Effector memory CD8-positive, alpha-beta T cell (primary cell): ENCODE measurements at places on chromosomes 1 and 21.

DNA sequence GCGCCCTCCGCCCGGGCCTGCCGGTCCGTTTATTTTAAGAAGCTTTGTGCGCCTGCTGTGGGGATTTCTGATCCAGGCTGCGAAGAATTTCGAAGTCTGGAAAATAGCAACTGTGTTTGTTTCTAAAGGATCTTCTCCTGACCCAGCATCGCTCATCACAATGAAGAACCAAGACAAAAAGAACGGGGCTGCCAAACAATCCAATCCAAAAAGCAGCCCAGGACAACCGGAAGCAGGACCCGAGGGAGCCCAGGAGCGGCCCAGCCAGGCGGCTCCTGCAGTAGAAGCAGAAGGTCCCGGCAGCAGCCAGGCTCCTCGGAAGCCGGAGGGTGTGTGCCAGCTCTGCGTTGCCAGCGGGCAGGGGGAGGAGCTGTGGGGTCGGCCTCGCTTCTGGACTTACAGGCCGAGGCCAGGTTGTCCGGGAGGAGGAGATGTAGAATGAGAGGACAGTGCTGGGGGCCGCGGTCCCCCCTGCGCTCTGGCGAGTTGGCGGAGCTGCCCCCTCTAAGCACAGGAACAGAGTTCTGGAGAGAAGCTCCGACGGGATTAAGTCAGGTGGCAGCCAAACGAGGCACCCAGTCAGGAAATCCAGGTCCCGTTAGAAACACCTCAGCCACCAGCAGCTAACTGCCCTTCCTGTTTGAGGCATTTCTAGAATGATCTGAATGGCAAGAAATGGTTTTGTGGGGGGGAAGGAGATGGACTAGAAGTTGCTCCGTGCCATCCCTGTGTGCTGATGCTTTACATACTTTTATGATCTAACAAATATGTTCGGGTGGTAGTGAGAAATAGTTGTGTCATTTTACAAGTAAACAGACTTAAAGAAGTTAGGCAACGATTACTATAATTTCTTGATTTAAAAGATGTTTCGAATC lies 948 bp downstream of the TXLNA start:
- DNase-seq = no peak

- DNase-seq = no peak
Measured at GRCh38 chr1:215792446-215792845, 225.3 kb downstream of the KCTD3 start.

GRCh38 chr1:95098196-95098595 lies 19.0 kb upstream of the TLCD4 start:
- DNase-seq = no peak

GRCh38 chr1:59992040-59992820 lies 65.7 kb upstream of the CYP2J2 start:
- DNase-seq = no peak

DNA sequence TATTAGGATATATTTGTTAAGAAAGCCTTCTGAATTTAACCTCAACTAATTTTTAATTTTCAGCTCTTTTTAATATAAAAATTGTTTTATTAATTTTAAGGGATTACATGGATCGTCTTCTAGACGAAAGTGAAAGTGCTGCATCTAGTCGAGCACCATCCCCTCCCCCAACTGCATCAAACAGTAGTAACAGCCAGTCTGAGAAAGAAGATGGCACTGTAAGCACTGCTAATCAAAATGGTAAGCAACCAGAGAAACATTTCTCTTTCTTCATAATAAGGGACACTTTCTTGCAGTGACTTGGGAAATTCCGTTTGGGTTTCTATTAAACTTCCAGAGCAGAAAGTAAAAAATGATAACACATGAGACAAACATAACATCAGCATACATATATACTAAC lies 56.9 kb downstream of the MIER1 start:
- DNase-seq = peak; percentile 28

- DNase-seq = no peak
Measured at GRCh38 chr1:179058487-179059483, 23.1 kb upstream of the TOR3A start.

- no peak for DNase-seq
Measured at GRCh38 chr1:38815903-38816627, 43.5 kb downstream of the RRAGC start.

- no peak for DNase-seq
Measured at GRCh38 chr21:42544544-42544943, 30.9 kb downstream of the SLC37A1 start.

GRCh38 chr1:63748641-63749040 lies 25.2 kb upstream of the ROR1 start:
- no peak for DNase-seq

DNA sequence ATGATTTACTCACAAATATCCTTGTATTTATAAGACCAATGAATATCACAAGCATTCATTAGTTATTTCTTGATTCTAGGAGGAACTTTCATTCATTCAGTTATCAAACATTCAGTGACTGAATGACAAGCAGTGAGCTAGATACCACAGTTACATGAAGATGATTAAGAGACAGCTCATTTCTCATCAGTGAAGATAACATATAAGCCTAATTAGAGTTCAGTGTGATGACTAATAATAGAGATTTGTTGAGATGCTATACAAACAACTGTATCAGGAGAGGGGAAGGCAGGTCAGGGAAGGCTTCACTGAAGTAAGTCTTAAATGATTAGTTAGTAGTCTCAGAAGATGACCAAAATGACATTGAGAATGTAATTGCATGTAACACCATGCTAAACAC lies 14.6 kb upstream of the C1orf105 start:
- no peak for DNase-seq

GRCh38 chr21:33246506-33246905 lies 16.8 kb downstream of the IFNAR2 start:
- DNase-seq = no peak

- no peak for DNase-seq
Measured at GRCh38 chr1:233390842-233391737, 63.6 kb downstream of the MAP3K21 start.

GRCh38 chr1:222019029-222019428 lies 277.1 kb upstream of the DUSP10 start:
- DNase-seq = no peak

DNA sequence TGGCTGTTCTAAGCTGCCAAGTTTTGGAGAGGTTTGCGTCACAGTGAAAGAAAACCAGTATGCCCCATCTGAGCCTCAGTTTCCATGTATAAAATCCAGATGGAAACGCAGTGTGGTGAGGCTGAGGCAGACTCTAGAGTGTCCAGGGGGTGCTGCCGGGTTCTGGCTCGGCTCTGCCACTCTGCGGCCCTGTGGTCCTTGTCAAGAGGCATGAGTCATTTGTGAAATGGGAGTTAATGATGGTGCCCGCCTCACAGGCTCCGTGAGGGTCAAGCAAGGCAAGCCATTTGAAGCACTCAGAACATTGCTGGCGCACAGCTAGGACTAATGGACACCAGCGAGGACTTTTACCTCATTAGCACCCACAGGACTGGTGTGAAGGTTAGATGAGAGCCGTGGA lies 214.3 kb downstream of the PTPRU start:
- DNase-seq = no peak

GRCh38 chr1:9770298-9770697 lies 53.5 kb downstream of the CLSTN1 start:
- DNase-seq = no peak

DNA sequence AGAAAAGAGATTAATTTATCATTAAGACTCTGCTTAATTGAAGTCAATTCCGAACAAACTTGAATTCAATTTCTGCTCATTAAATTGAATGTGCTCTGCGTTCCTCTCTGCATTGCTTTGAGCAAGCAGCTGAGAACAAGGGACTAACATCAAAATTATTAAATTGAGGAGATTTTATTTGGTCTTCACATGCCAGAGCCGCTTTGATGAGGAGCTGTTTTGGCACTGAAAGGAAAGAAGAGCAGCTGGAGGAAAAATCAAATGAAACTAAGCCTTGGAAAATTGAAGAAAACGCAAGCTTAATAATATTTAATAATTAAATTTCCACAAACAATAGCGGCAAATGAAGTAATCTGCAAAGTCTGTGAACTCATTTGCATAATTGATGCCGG lies 222.0 kb upstream of the PKN2 start:
- DNase-seq = no peak

GRCh38 chr21:32364796-32365195 lies 28.0 kb downstream of the URB1 start:
- DNase-seq = no peak

- DNase-seq = no peak
Measured at GRCh38 chr1:223811634-223812101, 34.1 kb downstream of the TP53BP2 start.

DNA sequence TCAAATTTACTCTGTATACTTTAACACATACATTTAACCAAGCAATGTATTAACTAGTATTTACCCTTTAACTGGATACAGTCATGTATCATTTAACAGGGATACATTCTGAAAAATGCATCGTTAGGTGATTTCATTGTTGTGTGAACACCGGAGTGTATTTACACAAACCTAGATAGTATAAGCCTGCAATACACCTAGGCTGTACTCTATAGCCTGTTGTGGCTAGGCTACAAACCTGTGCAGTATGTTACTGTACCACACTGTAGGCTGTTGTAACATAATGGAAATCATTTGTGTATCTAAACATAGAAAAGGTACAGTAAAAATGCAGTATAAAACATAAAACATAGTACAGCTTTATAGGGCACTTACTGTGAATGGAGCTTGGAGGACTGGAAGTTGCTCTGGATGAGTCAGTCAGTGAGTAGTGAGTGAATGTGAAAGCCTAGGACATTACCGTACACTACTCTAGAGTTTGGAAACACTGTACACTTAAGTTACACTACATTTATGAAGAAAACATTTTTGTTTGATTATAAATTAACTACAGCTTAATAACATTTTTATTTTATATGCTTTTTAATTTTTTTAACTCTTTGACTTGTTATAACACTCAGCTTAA lies 21.3 kb downstream of the RGS4 start:
- DNase-seq = no peak

- DNase-seq = no peak
Measured at GRCh38 chr1:202879128-202879527, 9.8 kb downstream of the RABIF start.

- DNase-seq = no peak
Measured at GRCh38 chr1:208526613-208527125, 282.5 kb upstream of the PLXNA2 start.

GRCh38 chr1:9867408-9868243 lies 42.4 kb downstream of the CTNNBIP1 start:
- peak; percentile 86 for DNase-seq

GRCh38 chr1:58266242-58266641 lies 280.3 kb downstream of the OMA1 start:
- DNase-seq = no peak

DNA sequence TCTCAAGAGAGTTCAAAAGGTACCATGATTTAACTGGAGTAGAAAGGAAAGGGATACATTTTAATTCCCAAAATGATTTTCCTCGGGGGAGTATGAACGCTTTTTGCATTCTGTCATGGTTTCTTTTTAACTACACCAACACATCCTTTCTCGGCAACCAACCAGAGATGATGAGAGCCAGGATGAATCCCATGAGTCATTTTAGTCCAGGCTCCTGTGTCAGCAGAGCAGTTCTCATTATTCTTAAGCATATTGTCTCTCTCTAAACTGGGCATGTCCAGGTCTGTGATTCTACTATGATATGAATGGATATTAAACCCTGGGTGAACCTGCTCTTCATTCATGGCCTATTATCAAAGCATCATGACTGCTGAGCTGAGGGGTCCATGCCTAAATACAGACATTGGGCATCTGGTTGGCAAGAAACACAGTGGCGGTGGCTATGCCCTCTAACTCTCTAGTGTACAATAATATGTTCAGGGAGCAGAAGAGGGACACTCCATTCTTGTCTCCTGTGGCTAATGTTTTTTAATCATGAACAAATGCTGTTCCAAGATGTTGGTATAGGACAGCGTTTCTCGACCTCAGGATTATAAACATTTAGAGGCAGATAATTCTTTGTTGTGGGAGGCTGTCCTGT lies 124.3 kb upstream of the ESRRG start:
- DNase-seq = no peak

GRCh38 chr1:238953448-238954010 lies 432.8 kb upstream of the CHRM3 start:
- no peak for DNase-seq

GRCh38 chr1:5670590-5671350 lies 321.5 kb downstream of the NPHP4 start:
- DNase-seq = no peak

GRCh38 chr1:112509005-112509659 lies 367 bp downstream of the WNT2B start:
- peak; percentile 37 for DNase-seq

- DNase-seq = no peak
Measured at GRCh38 chr1:171185091-171185490, at the start of gene FMO2. Gene FMO2, plus strand, starts transcription at chr1:171185300. Its CDS starts 414 bp downstream, at chr1:171185714.

DNA sequence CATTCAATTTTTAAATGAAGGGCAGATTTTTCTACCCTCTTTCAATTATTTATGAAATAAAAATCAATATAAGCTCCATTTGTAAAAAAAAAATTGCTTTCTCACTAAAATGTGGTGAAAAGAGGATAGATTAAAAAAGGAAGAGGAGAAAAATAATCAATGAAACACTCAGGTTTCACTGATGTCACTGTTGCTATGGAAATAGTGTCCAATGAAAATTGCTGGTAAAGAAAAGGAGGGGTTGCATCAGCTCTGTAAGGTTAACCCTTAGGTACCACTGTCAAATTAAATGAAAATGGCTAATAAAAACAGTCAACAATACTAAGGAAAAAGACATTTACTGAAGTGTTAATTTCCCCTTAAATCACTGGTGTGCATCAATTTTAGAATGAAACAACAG lies 91.6 kb upstream of the TTC39A start:
- no peak for DNase-seq

- DNase-seq = no peak
Measured at GRCh38 chr1:29521811-29522580, 285.7 kb downstream of the PTPRU start.

DNA sequence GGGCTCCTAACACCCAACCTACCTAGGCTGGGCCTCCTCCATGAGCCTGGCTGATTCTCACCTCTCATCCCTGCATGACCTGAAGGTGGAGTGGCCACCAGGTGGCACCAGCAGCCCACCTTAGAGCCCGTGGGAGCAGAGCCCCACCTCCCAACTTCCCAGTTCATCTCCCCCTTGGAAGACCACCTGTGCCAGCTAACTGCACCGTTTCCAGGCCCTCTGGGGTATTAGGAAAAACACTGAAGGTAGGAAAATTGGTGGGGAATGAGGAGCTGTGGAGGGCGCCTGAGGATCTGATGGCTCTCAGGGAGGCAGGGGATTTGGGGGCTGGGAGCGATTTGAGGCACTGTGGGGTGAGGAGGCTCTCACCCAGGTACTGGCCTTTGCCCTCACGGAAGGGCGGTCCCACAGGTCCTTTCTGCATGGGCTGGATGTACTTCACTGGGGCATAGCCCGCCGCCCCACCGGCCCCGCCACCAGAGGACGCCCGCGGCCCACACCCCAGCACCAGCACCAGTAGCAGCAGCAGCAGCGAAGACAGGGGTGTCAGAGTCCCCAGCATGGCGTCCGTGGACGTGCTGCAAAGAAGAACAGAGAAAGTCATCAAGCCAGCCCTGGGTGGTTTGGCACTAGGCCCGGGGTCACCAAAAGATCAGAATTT lies 11.1 kb downstream of the ADPRS start:
- DNase-seq = peak; percentile 77
